ENCODE measurements at places on chromosomes 1 and 21.

DNA sequence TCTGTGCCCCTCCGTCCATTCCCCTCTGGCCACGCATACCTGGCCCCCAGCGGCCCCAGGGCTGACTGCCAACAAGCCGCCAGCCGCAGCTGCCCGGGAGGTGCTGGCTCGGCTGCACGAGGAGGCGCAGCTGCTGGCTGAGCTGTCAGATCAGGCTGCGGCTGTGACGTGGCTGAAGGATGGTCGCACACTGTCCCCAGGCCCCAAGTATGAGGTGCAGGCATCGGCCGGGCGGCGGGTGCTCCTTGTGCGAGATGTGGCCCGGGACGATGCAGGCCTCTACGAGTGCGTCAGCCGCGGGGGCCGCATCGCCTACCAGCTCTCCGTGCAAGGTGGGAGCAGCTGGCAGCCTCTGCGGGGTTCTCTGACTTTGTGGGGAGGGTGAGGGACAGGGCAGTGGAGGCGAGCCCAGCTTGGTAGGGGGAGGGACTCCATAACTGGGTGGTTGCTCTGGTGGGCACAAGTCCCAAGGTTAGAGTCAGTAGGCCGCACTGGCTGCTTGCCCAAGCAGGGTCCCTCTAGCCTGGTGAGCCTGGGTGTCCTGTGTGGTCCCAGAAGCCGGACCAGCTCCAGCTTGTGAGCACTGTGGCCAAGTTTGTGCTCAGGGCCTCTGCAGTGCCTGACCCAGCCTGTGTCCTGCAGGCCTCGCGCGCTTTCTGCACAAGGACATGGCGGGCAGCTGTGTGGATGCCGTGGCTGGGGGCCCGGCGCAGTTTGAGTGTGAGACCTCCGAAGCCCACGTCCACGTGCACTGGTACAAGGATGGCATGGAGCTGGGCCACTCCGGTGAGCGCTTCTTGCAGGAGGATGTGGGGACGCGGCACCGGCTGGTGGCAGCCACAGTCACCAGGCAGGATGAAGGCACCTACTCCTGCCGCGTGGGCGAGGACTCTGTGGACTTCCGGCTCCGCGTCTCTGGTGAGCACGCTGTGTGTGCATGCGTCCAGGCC lies 8.8 kb downstream of the OBSCN start:
- DNase-seq, result no peak

DNA sequence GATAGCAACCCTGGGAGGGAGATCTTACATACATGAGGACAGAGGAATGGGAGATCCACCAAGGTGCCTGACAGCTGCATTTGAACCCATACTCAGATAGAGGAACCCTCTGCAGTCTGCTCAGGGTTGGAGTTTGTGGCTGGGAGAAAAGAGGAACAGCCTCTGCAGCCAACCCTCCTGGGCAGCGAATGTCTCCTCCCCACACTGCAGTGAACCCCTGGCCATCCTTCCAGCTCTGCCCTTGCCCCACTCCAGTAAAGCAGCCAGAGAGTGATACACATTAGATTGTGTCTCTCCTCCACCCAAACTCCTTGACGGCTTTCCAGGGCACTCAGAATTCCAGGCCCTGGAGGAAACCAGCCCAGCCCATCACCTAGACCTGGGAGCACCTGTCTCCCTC lies 137.7 kb downstream of the RUNX1 start:
- DNase-seq, result no peak

DNA sequence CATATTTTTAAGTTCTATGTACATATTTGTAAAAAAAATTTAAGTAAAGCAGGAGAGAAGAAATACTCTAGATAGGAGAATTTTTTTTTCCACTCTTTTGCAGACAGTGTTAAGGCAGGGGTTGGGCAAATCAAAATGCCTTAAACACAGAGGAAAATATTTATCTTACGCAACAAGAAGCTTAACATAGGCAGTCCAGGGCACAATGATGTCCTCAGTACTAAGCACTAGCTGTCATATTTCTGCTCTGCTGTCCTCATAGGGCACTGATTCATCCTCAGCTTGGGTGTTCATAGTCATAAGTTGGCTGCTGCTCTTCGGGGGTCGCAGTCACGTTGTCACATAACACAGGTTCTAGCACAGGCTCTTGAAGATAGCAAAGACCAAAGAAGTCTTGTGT lies 247.4 kb downstream of the PTBP2 start:
- no peak for DNase-seq

DNA sequence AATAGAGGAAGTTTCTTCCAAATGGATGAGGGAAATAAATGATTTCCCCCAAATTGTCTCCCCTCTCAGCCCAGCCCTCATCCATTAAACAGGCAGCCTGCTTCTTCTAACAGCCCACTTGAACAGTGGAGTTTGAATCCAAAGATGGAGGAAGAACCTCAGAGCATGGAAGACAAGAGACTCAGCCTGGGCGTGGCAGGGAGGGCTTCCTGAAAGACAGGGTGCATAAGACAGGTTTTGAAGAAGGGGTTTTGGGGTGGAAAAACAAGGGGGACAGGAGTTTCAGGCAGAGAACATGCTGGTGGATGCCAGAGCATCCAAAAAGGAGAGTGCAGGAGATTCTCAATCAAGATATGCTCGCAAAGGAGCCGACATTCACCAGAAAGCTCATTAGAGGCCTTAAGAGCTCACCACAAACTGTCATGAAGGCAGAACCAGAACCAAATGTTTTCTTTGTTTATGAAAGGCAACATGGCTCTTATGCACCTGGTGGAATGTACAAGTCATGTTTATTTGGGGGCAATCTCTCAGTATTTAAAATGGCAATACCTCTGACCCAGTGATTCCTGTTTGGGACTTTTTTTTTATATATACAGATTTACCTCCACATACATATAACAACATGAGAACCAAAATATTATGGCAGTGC lies 26.5 kb upstream of the TSPEAR start:
- DNase-seq, result no peak

GRCh38 chr1:31122741-31123140 lies 57.2 kb upstream of the PUM1 start:
- DNase-seq, result no peak

GRCh38 chr21:30984889-30985288 lies 53.4 kb downstream of the KRTAP19-8 start:
- no peak for DNase-seq

GRCh38 chr21:27157097-27157496 lies 190.2 kb upstream of the ADAMTS5 start:
- DNase-seq, result no peak

- peak; percentile 40 for DNase-seq
Measured at GRCh38 chr1:61253059-61253735, 170.8 kb downstream of the NFIA start.

GRCh38 chr1:196407358-196408051 lies 200.7 kb downstream of the KCNT2 start:
- no peak for DNase-seq

GRCh38 chr1:231628207-231628876 lies 1.8 kb downstream of the DISC1 start:
- no peak for DNase-seq

DNA sequence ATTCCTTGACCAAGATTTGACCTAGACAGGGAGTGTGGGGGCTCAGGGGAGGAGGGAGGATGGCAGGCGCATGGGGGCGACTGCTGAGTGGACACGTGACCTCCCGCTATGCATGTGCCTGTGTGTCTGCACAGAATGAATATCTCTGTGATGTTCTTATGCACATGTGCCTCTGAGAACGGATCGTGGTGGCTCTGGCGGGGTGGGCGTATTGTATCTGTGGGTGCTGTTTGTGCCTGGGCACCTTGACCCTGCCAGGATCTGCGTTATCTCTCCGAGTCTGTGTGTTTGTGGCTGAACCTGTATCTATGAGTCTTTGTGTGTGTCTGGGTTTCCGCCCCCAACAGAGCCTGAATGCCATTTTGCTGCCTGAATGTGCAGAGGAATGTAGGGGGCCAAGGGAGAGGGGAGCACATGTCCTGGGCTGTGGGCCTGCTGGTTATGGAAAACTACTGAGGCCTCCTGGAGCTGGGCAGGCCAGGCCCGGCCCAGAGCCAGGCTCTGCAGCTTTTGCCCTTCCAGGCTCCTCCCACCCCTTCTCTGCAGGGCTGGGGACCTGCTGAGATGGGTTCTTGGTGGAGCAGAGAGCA lies 102.5 kb downstream of the EBNA1BP2 start:
- no peak for DNase-seq

DNA sequence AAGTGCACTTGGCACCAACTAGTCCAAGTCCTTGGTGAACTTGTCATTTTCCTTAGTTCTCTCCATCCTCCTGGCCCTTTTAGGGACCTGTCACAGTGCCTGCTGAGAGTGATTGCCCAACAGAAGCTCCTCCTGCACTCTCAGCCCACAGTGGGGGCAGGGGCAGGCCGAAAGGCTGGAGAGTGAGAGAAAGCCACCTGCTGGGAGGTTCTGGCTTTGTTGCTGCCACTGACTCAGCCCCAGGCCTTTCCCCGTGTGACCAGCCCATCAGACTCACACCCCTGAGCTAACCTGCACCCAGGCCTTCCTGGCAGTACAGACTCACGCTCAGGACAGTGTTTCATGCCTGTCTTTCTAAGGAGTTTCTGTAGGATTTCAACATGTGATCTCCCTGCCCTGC lies 17.1 kb upstream of the PROK1 start:
- peak; percentile 37 for DNase-seq

DNA sequence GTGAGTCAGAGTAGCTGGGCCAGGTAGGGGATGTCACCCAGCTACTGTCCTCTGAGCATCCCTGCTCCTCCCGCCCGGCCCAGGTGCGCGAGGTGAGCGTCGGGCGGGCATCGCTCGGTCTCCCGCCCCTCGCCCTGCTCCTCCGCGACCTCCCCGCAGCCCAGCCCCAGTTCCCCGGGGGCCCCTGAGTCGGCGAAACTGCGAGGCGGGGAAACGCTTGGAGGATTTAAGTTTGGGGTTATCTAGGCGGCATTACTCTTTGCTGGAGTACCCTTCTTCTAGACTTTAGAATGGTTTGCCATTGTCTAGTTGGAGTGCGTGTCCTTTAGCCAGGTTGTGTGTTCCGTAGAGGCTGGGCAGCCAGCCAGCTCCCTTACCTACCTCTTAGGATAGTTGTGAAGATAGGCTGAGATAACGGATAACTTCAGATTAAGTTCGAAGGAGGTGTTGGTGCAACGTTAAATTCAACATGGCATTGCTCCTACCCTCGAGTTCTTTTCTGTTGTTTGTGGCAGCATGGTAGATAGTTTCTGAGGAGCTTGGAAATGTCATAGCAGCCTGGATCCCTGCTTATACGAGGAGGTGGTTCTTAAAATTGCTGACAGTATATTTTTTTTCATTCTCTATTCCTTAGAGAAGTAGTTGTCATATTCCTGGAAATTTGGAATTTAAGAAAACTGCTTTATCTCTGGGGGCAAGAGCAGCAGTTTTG lies 697 bp downstream of the AGO3 start:
- DNase-seq, result no peak

DNA sequence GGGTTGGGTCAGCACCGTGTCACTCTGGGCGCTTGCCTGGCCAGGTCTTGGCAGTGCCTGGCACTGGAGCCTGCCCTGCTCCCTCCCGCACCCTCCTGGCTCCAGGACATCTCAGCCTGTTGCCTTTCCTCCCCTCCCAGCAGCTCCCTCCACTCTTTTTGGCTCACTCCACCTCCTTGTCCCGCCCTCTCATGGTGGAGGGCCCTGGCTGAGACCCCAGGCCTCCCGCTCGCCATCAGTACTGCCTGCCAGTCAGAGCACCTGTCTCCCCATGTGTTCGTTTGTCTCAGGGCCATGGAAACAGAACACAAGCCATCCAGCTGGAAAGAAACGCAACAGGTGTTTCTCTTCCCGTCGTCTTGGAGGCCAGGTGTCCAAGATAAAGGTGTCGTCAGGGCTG lies 61.0 kb downstream of the B3GALT5 start:
- no peak for DNase-seq

GRCh38 chr1:101284622-101285218 lies 47.9 kb downstream of the S1PR1 start:
- DNase-seq, result no peak

DNA sequence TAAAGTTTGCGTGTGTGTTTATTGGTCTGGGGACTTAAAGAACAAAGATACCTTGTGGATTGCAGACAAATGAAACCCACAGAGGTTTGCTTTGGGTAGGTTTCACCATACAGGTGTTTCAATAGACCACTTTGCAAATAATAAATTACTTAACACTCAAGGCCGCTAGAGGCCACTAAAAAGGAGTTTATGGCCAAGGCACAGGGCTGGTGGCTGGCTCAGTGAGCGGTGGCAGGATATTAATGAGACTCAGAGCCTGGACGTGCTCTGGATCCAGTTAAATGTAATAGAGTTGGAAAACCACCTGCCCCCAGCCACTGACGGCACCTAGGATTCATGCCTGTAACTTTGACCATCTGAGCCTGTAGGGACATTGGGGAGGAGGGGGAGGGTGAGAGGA lies 44.5 kb downstream of the LRRC38 start:
- DNase-seq, result no peak

DNA sequence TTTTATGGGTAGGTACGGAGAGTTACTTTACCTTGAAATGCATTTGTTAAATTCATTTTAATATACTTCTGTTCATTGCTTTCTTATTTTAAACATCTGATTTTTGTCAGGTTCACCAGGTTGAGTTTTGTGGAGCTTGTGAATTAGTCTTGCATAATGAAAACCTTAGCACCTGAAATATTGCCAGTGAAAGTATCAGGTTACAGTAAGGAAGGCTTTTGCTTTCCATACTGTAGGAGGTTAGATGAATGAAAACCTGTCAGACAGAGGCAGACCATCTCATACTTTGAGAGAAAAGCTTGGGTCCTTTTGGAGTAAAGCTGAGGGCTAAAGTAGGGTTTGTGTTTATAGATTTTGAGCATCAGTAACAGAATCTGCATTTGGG lies 34.7 kb downstream of the THRAP3 start:
- DNase-seq, result no peak

DNA sequence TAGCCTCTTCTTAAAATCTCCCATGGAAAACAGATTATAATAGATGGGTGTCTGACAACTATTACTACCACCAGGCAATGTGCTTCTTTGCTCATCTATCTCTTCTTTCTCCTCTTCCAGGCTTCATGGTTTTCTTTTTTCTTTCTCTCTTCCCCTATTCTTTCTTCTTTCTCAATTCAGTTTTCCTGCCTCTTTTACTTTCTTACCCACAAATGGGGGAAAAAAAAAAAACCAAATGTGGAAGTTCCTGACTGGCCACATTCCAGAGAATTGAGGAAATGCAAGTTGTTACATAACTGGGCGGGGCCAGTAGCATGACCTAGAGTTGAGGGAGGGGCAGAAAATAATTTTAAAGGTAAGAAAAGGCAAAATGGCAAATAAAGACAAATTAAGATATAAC lies 10.9 kb upstream of the SMG7 start:
- DNase-seq, result no peak
